ENCODE measurements at places on chromosomes 13 and 19.

- no peak for DNase-seq
These were observed 21.0 kb downstream of the SERP2 start for GRCh38 chr13:44394658-44395057.

GRCh38 chr13:111532111-111532510 is 211.7 kb downstream of the TEX29 start:
- DNase-seq = no peak

DNA sequence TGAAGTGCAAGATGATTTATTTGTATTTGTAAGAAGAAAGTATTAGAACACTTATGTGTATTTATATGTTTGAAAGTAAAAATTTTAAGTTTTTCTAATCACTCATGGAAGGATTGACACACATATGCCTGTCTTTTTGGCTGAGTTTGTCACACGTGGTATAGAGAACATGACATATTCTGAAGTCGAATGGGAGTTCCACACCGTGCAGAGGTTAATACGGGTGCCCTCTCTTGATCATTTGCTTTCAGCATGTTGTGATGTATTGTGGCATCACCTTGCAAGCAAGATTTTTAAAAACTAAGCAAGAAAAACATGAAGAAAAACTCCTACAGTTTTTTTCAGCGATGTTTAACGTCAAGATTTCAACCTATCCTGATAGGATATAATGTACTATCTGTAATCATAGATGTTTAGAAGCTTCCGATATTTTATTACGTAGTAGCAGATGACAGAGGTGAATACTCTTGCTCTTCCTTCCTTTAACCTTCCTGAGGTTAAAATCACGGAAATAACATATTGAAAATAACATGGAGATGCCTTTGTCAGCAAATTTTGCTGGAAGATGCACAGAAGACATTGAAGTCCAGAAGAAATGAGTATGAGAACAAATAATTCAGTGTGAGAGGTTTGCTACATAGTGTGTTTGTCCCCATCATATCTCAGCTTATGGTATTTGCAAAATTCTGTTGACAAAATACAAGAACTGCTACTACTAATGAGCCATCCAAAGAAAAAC is 231.4 kb downstream of the LMO7 start:
- DNase-seq = no peak

- no peak for DNase-seq
These were observed 232.1 kb downstream of the TM9SF2 start for GRCh38 chr13:99733346-99733745.

DNA sequence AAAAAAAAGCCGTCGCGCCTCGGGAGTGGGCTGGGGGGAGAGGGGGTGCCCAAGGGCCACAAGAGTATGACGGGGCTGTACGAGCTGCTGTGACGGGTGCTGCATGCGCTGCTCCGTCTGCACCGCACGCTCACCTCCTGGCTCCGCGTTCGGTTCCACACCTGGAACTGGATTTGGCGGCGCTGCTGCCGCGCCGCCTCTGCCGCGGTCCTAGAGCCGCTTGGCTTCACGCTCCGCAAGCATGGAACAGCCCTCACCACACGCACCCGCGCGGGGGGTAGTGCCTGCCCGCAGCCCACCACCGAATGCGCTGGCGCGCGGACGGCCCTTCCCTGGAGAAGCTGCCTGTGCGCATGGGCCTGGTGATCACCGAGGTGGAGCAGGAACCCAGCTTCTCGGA is 18.8 kb downstream of the C1QTNF9 start:
- no peak for DNase-seq

- no peak for DNase-seq
These were observed 312.8 kb upstream of the ZNF507 start for GRCh38 chr19:32032561-32032960.

DNA sequence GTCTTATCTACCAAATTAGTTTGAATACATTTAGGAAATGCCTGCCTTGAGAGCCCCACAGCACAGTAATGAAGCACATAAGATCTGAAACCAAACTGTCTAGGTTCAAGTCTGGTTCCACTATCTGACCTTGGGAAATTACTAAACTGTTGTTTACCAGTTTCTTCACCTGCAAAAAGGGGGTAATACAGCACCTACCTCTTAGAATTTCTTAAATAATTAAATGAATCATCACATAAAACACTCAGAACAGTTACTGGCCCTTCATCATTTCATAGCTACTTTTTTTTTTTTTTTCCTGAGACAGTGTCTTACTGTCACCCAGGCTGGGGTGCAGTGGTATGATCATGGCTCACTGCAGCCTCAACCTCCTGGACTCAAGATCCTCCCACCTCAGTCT is 59.6 kb downstream of the USP12 start:
- no peak for DNase-seq

DNA sequence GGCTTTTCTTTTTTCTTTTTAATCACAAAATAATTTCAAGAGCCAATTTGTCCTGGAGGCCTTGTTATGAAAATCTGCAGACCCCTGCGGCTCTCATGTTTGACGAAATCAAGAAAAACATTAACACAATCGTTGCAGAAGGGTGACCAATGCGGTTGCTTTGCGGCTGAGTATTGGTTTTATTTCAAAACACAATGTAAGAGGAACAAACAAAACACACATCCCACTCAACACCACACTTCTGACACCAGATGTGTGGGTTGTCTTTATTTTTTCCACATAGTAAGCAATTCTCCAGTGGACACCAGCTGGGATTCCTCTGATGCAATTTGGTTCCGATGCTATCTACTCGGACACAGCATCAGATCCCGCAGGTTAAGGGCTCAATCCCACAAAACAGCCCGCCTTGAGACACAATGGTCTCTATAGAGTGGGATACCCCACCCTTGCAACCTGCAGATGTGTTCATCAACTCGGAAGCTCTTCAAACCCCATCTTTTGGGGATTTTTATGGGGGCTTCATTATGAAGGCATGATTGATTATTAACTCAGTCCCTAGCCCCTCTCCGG is 21.9 kb upstream of the CCDC124 start:
- DNase-seq = no peak

DNA sequence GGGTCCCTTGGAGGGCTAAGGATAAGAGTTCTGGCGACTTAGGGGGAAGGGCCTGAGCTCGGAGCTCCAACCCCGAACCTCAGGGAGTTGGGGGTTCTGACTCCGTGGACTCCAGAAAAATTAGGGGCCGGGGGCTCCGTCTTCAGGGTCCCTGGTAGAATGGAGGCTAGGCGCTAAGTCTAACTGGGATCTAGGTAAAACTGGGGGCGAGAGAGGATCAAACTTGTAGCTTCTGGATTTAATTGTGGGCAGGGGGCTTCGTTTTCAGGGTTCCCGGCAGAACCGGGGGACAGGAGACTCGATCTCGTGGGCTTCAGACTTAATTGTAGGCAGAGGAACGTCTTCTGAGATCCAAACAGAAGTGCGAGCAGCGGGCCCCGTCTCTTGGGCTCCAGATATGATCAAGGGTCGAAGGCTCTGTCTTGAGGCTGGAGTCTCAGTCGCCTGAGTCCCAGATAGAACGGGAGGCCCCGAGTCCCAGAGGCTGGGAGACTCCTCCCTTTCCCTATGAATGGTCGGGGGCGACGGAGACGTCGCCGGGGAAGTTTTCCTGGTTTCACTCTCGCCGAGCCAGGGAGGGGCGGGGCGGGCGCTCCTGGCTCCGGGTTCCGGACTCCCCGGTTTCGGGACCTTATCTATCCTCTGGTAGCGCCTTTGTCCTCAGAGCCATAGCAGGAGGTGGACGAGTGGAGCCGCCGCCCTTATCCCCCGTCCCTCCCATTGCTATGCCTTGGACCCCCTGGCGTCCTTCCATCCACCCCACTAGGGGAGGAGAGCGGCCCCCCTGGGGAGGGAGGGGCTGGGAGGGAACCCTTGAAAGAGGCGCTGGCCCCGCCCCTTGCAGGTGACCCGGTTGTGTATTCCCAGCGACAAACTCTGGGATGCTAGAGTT is 1.3 kb downstream of the NECTIN2 start:
- DNase-seq = no peak

DNA sequence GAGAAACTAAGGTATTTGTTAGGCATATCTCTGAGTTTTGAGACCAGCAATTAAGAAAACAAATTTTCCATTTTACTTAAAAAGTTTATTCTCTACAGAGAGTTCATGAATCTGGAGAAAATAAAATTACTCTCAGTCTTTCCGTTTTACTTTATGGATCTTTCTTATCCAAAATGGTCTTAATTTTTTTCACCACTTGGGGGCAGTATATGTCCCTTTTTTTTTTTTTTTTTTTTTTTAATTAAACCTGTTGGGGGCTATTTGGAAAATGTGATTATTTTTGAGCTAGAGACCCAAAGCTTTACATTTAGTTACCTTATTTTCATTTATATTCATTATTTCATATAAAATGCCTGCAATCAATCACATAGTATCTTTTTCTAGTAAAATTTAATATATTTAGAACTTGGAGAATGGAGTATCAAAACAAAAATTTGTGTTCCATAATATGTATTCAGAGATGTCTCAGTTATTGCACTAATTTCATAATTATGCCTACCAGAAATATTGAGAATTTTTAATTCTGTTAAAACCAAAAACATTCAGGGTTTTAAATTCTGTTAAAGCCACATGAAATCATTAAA is 27.1 kb downstream of the PIBF1 start:
- DNase-seq = no peak

DNA sequence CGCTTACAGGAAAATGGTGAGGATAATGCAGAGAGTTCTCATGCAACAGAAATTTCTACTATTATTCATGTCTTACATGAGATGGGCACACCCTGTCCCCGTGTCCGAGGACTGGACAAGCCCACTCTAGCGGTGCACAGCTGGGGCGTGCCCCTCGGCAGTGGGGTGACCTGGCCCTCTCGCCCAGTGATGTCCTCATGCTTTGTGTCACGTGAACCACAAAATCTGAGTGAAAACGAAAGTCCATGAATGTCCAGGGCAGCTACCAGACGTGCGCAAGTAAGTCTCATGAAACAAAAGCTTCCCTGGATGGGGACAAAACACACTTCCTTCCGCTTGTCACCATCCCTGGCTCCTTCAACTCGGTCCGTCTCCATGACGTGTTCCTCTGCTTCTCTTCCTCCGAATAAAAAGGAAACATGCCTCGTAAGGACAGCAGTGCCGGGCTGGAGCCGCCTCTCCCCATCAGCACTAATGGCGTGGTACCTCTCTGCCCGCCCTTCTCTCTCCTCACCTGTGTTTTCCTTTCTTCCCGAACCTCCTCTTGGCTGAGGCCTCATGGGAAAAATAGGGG is 45.6 kb downstream of the ANKRD10 start:
- DNase-seq = no peak

DNA sequence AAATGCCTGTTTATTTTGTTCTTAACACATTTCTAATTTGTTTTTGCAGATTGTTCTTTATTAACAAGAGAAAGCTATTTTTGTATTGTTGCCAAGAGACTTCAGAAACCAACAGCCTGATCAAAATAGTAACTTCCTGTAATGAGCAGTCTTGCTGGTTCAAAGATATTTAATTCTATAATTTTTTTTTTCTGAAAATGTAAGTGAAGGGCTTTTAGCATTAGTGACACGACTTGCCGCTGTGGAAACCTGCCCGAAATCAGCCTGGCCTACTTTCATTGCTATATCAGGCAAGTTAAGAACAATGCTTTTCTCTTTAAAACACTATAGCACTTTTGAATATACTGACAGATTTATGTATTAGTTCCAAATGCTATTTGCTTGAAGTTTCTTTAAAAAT is 374.3 kb downstream of the EFNB2 start:
- DNase-seq = no peak

GRCh38 chr19:5439452-5439851 is 15.8 kb upstream of the ZNRF4 start:
- no peak for DNase-seq

DNA sequence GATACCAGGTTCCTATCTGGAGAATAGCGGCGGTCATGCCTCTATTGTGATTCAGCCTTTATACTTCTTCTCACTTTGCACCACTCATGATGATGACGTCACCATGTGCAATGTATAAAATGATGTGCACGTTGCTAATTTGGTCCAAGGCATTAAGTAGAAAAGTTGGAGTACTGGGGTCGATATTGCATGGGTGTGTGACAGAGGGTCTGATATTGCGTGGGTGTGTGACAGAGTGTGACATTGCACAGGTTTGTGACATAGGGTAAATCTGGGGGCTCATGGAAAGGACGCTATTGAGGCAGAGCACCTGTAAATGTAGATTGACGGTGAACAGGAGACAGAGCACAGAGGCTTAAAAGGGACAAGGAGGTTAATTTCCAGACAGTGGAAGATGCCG is 4.5 kb upstream of the VN1R4 start:
- no peak for DNase-seq

- peak; percentile 91 for DNase-seq
These were observed 3.6 kb downstream of the PRMT1 start for GRCh38 chr19:49680421-49681351.

- no peak for DNase-seq
These were observed 92.9 kb downstream of the GNG7 start for GRCh38 chr19:2609389-2610116.

DNA sequence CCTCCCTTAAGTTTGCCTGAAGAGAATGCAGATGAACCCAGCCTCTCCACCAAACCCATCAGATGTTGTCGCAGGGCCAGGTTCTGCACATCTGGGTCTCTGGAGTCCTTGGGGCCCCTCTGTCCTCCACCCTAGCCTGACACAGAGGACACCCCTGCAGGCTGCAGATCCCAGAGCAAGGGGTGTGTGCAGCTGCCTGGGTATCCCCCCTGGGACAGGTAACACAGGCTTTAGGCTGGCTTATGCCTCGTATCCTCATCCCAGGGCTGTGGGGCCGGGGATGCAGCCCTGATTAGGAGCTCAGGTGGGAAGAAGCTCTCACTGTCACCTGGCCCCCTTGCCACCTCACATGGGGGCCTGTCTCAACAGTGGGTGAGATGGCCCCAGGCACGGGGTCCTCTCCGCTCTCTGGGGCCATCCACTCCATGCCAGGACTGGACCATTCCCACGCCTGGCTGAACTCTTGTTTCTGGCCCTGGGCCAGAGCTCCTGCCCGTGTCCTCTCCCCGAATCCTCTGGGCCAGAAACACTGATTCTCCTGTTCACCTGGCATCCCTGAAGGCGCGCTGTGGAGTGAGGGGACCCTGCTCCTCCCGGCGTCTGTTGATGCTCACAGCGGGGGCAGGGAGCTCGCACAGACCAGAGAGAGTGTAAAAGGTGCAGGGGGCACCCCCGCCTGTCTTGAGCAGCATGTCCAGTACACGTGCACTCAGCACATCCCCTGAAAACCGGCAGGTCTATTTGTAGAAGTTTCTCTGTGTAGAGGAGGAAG is 38.7 kb upstream of the TPM4 start:
- DNase-seq = no peak

DNA sequence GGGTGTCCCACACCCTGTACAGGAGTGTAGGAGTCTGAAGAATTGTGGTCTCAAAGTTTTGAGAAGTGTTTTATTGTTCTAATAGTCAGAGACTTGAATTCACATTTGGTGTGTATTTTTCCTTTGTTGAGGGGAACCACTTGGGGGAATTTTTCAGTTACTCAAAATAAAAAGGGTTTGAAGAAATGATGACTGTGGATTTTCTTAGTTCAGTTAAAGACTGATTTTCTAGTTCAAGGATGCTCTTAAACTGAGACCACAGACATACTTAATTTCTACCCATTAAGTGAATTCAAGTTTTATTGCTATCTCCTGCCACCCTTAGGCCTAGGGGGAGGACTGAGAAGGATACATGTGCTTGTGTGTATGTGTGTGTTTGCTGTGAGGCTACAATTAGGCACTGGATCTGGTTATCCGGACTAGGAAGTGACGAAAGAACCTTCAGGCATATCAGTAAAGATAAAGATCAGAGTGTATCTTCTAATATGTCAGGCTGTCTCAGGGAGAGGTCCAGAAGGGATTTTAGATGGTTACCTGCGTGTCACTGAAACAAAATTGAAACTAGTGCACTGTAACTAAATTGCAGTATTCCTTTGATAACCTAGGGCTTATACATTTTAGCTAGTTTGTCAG is 234.9 kb upstream of the DACH1 start:
- no peak for DNase-seq

GRCh38 chr19:3315676-3315973 is 50.8 kb upstream of the NFIC start:
- no peak for DNase-seq
